HT-29 (cell line): ENCODE measurements at places on chromosomes 7 and 10. TPM values are rescaled to one million over a fixed set of nuclear protein-coding genes. Genes with fewer than 3 reads are reported as not detected.

DNA sequence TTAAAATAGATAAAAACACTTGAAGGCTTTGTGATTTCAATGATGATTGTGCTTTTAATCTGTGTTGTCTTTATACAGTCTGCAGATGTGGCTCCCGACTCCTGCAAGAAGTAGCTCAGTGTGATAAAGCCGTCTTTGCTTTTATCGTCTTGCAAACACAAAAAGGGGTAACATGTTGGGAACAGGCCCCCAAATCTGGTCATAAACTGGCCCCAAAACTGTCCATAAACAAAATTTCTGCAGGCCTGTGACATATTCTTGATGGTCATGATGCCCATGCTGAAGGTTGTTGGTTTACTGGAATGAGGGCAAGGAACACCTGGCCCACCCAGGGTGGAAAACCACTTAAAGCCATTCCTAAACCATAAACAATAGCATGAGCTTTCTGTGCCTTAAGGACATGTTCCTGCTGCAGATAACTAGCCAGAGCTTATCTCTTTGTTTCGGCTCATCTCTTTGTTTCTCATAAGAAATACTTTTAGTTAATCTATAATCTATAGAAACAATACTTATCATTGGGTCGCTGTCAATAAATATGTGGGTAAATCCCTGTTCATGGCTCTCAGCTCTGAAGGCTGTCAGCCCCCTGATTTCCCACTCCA lies 14.8 kb upstream of the ZNF485 start:
- DNase-seq, result no peak

DNA sequence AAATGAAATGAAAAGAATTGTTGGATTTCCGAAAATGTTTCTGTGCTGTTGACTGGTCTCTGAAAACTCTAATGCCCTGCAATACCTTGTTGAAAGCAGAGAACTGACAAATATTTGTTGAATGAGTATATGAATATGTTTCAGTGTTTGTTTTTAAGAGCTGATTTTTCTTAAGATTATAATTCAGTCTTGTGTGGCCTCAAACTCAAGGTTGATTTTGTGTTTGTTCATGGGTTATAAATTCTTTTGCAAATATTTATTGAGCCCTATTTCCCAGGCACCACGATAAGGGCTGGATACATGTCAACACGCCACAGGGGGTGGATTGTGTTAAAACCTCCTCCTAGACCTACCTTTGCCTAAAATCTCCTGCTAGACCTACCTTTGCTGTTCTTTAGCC lies 203.9 kb upstream of the PLPP4 start:
- DNase-seq, result no peak

Gene RBM20
- total RNA-seq, result 0.13 TPM in 1 of 2 replicates, not detected in the other

- no peak for DNase-seq
Observed at GRCh38 chr7:71140264-71140663, 8.3 kb downstream of the GALNT17 start.

GRCh38 chr7:3138206-3138605 lies 94.5 kb upstream of the CARD11 start:
- no peak for DNase-seq

Gene BTBD16
- total RNA-seq, result 4.0 and 4.7 TPM in 2 replicates
